ENCODE measurements at places on chromosomes 4 and X. TPM values are rescaled to one million over a fixed set of nuclear protein-coding genes. Genes with fewer than 3 reads are reported as not detected.
A peak's percentile ranks its signal among the peaks of the same experiment; 100 is the strongest.

DNA sequence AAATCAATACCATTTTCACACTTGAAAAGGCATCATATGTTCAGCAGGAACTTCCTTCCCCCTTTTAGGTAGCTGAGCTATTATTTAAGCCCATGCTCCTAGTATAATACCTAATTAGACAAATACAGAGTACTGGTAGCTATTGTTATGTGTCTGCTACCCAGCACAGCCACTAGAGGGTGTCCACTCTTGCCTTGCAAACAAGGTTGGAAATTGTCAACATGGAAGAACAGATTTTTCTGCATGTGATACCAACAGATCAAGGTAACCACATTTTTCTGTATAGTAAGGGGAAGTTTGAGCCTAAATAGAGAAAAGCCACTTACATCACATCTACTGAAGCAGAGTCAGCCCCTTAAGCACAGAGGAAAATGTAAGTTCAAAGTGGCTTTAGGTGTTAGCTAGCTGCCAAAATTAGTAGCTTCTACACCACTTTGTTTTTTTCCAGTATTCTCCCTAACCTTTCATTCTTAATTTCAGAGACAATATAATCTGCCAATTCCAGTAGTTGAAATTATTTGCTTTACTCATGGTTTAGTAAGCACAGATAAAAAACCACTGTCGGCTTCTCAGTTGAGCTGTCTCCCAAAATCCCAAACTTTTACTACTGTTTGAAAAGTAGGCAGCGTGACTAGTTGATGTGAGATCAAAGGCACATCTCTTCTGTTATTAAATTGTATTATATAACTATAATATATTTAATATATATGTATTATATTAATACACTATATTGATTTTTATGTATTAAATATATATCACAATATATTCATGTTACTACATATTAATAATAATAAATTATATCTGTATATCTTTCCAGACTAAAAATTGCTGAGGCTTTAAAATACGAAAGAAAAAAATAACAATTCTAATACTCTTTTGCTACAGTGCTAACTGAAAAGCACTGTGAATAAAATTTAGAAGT lies 38.2 kb downstream of the EDNRA start:
- H3K4me3 ChIP-seq, result no peak overlapping the region
- DNase-seq, result no peak
- H3K36me3 ChIP-seq, result no peaks in the 10 kb centered on the region
- no peaks in the 10 kb centered on the region for H3K27me3 ChIP-seq
- H3K27ac ChIP-seq, result no peak overlapping the region

- DNase-seq, result no peak
- H3K4me3 ChIP-seq, result no peak overlapping the region
- no peaks in the 10 kb centered on the region for H3K4me1 ChIP-seq
These were observed 323.2 kb upstream of the INTU start for GRCh38 chr4:127309369-127310102.

GRCh38 chr4:22430626-22431025 lies 85.2 kb downstream of the ADGRA3 start:
- no peaks in the 10 kb centered on the region for H3K27me3 ChIP-seq
- no peaks in the 10 kb centered on the region for H3K36me3 ChIP-seq

DNA sequence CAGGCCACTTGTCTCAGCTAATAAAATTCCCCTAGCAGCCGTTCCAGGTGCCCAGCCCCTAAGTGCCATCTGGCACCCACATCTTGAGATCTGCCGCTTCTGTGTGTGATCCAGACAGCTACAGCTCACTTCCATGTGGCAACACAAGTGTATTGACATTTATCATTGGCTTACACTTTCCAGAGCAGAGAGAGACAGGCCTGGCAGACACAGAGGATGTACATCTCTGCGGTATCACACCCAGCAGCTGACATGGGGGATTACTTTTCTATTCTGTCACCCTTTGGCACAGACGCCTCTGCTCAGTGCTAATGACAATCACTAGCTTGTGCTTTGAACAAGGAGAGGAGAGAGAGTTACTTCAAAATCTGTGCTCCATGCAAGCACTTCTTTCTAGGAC lies 195.9 kb downstream of the KDR start:
- H3K36me3 ChIP-seq, result no peaks in the 10 kb centered on the region
- peaks cover 3% of the 10 kb centered on the region for H3K4me1 ChIP-seq
- H3K27me3 ChIP-seq, result no peaks in the 10 kb centered on the region
- DNase-seq, result peak; percentile 17
- H3K4me3 ChIP-seq, result no peak overlapping the region
- H3K27ac ChIP-seq, result no peak overlapping the region

Gene FGF2
- total RNA-seq, result 16.6 TPM

DNA sequence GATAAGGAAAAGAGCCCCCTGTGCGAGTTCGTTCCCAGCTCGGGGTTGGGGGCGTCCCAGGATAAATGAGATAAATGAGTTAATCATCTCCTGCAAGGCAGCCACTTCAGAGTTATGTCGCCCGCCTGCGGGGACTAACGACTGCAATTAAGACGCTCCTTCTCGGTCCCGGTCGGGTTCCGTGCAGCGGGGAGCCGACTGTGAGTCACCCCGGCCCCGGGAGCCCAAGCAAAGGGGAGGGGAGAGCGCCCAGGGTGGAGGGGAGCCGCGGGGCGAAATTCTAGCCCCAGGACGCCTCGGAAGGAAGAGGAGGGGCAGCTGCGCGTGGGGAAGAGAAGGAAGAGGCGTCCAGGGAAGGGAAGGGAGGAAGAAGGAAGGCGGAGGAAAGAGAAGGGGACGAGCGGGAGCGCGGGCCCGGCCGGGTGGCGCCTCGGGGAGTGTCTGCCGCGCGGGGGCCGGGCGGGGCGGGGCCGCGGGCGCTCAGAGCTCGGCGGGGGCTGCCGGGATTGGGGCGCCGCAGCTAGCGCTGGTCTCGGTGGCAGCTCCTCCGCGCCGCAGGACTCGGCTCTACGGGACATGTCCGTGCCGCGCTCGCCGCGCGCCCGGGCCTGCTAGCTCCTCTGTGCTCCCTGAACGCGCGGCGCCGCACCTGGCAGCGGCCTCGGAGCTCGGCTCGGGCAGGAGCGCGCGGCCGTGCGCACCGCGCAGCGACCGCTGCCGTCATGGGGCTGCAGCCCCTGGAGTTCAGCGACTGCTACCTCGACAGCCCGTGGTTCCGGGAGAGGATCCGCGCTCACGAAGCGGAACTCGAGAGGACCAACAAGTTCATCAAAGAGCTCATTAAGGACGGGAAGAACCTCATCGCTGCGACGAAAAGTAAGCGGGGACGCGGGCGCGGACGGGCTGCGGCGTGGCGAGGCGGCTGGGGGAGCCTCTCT lies at the start of gene ARHGAP10:
Gene ARHGAP10, plus strand, starts transcription at position 509 of the 938 bp plus-strand sequence. Its CDS starts 214 bp downstream, at position 723.
- H3K27ac ChIP-seq, result peak within 1 kb of the TSS; percentile 86
- peak within 1 kb of the TSS; percentile 84 for H3K4me3 ChIP-seq
- H3K4me1 ChIP-seq, result peaks cover 22% of the 10 kb centered on the region

- H3K36me3 ChIP-seq, result no peaks in the 10 kb centered on the region
- H3K27ac ChIP-seq, result no peak overlapping the region
- no peak overlapping the region for H3K4me3 ChIP-seq
- no peaks in the 10 kb centered on the region for H3K27me3 ChIP-seq
- no peak for DNase-seq
These were observed 42.8 kb downstream of the OSTC start for GRCh38 chr4:108693211-108693610.

- H3K36me3 ChIP-seq, result peaks cover 97% of the 10 kb centered on the region
- H3K27ac ChIP-seq, result no peak overlapping the region
- DNase-seq, result no peak
- peaks cover 3% of the 10 kb centered on the region for H3K4me1 ChIP-seq
- no peak overlapping the region for H3K4me3 ChIP-seq
These were observed 33.2 kb downstream of the WDR1 start for GRCh38 chr4:10083331-10083771.

GRCh38 chr4:102219129-102219528 lies 126.2 kb downstream of the SLC39A8 start:
- H3K4me3 ChIP-seq, result no peak overlapping the region
- H3K27ac ChIP-seq, result no peak overlapping the region
- no peaks in the 10 kb centered on the region for H3K4me1 ChIP-seq
- DNase-seq, result no peak

- H3K27ac ChIP-seq, result no peak overlapping the region
- H3K4me1 ChIP-seq, result no peaks in the 10 kb centered on the region
- H3K36me3 ChIP-seq, result no peaks in the 10 kb centered on the region
These were observed 221.9 kb downstream of the BMPR1B start for GRCh38 chr4:94979621-94980020.

GRCh38 chrX:123322536-123322935 lies 138.5 kb downstream of the GRIA3 start:
- no peak overlapping the region for H3K27ac ChIP-seq
- H3K4me1 ChIP-seq, result no peaks in the 10 kb centered on the region
- H3K36me3 ChIP-seq, result no peaks in the 10 kb centered on the region
- no peak for DNase-seq

DNA sequence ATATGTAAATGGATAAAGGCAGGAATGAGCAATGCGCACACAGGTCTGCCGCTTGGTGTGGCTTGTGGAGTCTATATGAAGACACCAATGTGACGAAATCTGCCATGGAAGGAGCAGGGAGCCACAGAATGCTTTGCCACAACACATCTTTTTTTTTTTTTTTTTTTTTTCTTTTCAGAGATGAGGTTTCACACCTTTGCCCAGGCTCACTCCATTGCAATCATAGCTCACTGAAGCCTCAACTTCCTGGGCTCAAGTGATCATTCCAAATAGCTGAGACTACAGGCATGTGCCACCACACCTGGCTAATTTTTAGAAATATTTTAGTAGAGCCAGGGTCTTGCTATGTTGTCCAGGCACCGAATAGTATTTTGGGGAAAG lies 17.4 kb upstream of the SLC34A2 start:
- no peaks in the 10 kb centered on the region for H3K36me3 ChIP-seq
- no peak for DNase-seq
- no peak overlapping the region for H3K27ac ChIP-seq
- H3K4me3 ChIP-seq, result no peak overlapping the region
- no peaks in the 10 kb centered on the region for H3K27me3 ChIP-seq

DNA sequence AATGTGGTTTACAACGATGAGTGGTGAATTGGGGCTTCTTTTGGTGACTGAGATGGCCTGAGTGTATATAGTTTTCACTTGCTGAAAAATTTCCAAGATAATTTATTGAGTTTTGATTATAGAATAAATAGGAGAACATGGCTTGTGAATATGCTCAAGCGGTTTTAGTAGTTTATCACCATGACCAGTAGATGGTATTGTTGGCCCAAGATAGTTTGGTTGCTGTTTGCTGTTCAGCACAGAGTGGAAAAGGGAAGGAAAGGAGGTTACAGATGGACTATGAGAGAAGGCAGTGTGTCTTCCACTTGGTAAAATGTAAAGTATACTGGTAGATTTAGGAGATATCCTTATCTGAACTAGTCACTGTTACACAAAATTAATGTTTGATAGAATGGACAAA lies 55.8 kb upstream of the POU4F2 start:
- no peaks in the 10 kb centered on the region for H3K36me3 ChIP-seq
- H3K27me3 ChIP-seq, result no peaks in the 10 kb centered on the region
- no peak overlapping the region for H3K27ac ChIP-seq
- no peak overlapping the region for H3K4me3 ChIP-seq
- no peak for DNase-seq

- DNase-seq, result no peak
- no peak overlapping the region for H3K27ac ChIP-seq
- H3K4me3 ChIP-seq, result no peak overlapping the region
These were observed 1950.7 kb upstream of the IGFBP7 start for GRCh38 chr4:59060895-59061294.

GRCh38 chr4:3489451-3489962 lies 26.4 kb downstream of the DOK7 start:
- H3K4me1 ChIP-seq, result peaks cover 58% of the 10 kb centered on the region
- H3K27ac ChIP-seq, result no peak overlapping the region
- no peak overlapping the region for H3K4me3 ChIP-seq
- peaks cover 25% of the 10 kb centered on the region for H3K36me3 ChIP-seq

DNA sequence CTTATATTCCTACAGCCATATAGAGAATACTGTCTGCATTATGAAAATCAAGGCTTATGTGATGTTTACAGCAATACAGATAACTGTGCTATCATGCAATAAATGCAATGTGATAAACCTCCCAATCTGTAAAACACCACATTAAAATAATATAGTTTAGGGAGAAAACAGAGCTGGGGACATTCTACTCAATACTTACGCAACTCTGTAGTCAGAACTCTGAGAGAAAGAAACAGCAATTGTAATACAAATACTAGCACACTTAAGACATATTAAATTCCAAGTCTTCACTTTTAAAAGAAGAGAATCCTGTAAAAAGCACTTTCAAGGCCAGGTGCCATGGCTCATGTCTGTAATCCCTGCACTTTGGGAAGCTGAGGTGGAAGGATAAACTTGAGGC lies 61.4 kb downstream of the ANKRD17 start:
- no peak overlapping the region for H3K4me3 ChIP-seq
- no peaks in the 10 kb centered on the region for H3K4me1 ChIP-seq
- H3K27ac ChIP-seq, result no peak overlapping the region
- no peak for DNase-seq

DNA sequence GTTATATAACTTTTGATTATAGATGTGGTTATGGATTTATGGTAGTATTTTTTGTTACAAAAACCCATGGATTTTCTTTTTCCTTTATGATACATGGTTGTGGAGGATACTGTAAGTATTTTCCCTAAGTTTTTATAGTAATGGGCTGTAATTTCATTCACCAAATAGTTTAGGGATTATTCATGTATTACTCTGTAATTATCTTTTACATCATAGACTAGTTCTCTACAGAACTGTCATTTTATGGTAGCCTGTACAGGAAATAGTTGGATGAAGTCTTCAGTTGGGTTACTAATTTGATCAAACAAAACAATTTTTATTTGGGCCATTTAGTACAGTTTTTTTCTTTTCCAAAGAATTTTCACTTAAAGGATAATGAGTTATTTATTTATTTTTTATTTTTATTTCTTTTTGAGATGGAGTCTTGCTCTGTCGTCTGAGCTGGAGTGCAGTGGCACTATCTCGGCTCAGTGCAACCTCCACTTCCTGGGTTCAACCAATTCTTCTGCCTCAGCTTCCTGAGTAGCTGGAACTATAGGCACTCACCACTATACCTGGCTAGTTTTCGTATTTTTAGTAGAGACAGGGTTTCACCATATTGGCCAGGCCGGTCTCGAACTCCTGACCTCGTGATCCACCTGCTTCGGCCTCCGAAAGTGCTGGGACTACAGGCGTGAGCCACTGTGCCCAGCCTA lies 42.1 kb downstream of the RBPJ start:
- no peak overlapping the region for H3K4me3 ChIP-seq
- no peak for DNase-seq
- no peaks in the 10 kb centered on the region for H3K27me3 ChIP-seq
- no peak overlapping the region for H3K27ac ChIP-seq
- no peaks in the 10 kb centered on the region for H3K4me1 ChIP-seq
- no peaks in the 10 kb centered on the region for H3K36me3 ChIP-seq

Gene WAS
- total RNA-seq, result 3.1 TPM

GRCh38 chr4:185793716-185794115 lies 18.3 kb downstream of the SORBS2 start:
- no peak overlapping the region for H3K4me3 ChIP-seq
- no peak for DNase-seq
